DMS153 (cell line): ENCODE measurements at places on chromosomes 12 and 14.
A peak's percentile ranks its signal among the peaks of the same experiment; 100 is the strongest.

DNA sequence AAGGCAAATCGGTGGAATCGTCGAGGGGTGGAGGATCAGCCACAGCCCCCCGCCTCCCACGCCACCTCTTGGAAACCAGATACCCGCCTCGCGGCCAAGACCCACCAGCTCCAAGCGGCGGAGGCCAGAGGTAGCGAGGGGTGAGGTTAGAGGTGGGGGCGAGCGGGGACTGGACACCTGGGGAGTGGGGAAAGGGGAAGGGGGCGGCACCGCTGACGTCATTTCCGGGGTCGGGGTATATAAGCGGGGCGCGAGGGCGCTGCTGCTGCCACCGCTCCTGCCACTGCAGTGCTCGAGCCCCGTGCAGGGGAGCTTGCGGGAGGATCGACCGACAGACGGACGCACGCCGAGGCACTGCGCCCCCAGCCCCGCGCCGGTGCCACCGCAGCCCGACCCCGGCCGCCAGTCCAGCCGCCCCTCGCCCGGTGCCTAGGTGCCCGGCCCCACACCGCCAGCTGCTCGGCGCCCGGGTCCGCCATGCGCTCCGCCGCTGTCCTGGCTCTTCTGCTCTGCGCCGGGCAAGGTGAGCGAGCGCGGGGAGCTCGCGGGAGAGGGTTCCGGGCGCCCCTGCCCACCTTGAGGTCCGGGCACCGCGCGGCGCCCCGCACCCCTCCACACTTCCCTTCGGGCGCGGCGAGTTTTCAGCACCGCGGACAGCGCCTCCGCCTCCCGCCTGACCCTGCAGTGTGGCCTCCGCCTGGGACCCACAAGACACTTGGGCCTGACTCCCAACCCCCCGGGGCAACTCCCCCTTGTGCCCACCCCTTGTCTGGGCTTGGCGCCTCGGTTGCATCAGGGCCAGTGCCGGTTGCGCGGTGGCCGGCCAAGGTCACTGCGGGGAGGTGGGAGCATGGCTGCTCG lies at the start of gene CHGA:
Gene CHGA, plus strand, starts transcription at position 268 of the 861 bp plus-strand sequence. Its CDS starts 210 bp downstream, at position 478.
- peak; percentile 37 for DNase-seq

- no peak for DNase-seq
These were observed 93.9 kb upstream of the RASSF8 start for GRCh38 chr12:25864306-25865276.

DNA sequence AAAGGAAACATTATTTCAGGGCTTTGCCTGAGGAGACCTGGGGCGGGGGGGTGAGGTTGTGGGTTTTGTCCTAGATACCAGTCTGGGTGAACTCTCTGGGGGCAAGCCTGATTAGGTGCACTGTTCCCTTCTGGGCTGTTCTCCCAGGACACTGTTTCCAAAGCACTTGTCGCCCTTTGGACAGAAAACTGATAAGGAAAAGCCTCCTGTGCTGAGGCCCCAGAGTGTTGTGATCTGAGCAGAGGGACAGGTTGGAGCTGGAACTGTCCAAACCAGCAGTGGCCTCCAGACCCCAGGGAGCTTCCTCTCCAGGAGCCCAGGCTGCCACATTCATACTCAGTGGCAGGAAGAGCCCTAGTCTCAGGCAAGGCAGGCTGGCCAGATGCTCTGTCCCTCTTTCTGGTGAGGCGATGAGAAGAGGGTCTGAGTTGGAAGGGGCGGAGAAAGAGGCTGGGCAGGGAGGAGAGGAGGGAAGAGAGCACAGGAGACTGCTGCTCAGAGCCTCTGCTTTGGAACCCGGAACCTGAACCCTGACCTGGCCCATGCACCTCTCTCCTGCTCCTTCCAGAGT lies 1.9 kb downstream of the GALNT16 start:
- DNase-seq: no peak

DNA sequence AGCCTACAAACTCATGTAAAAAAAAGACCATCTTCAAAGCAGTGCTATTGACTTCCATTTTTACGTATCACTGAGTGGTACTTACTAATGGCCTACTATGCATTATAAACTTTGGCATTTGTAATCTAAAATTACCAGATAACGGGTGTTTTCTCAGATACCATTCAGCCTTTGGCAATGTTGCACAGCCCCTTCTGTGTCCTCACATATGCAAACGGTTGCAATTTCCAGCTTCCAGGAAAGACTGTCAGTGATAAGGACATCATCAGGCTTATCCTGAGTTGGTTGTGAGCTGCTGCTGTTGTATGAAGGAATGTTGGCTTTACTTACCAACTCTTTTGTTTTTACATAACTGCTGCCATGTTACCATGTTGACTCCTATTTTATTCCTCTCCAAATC lies 1.6 kb upstream of the SLC6A13 start:
- no peak for DNase-seq

DNA sequence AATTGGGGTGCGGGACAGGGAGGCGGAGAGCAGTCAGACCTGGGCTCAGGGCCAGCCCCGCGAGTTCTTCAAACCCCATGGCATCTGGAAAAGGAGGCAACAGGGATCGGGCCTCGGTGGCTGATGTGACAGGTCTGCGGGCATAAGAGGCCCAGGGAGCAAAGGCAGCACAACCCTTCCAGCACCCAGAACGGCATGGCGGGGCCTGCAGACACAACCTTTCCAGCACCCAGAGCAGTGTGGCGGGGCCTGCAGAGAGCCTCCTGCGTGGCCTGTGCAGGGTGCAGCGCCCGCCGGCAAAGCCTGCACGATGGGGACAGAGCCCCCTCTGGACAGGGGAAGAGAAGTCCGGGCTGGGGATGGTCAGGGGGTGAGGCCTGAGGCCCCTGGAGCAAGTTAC lies 26.2 kb upstream of the TRAF3 start:
- DNase-seq: no peak

DNA sequence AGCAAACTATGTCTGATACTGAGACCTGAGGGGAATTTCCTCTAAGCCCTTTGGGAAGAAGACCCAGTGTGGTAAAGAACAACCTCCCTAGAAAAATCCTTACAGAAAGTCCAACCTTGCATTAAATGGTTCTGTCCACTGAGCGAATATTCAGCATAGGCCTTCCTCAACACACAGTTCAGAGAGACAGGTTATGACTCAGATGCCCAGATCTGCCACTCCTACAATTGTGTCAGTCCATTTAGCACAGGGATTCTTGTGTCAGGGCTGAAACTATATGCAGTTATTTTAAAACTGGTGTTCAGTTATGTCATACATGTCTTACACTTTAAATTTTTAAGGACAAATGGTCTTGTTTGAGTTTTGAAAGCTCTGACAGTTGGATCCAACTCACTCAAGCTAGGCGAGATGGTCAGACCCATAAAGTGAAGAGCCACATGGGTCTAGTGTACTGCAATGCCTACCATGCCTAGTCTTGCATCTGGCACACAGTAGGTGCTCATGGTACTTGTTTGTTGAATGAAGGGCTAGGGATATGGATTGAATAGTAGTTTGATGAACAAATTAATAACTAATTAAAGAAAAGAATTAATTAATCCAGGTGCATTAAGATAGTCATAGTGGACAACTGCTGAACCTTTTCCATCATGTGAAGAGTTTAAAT lies 207.5 kb upstream of the PWP1 start:
- DNase-seq: no peak

- no peak for DNase-seq
These were observed 175.3 kb downstream of the TSPAN9 start for GRCh38 chr12:3252450-3252891.

- DNase-seq: no peak
These were observed 6.8 kb downstream of the PLEKHG3 start for GRCh38 chr14:64711039-64711438.

DNA sequence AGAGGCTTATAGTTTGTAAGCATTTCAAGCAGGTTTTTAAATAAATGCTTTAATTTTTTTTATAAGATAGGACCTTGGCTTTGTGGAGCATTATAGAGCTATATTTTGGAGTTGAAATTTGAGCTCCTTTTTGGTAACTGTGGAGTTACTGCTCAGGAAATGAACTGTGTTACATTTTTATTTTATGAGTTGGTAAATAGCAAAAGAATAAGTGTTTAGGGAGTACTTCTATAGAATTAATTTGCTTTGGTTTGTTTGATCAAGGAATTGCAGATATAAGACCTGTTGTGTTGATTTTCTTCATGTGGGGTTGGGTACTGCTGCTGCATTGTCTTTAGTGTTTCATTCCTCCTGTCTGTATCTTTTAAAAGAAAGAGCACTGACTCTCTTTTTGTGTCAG lies 3.5 kb downstream of the ATP2A2 start:
- no peak for DNase-seq

DNA sequence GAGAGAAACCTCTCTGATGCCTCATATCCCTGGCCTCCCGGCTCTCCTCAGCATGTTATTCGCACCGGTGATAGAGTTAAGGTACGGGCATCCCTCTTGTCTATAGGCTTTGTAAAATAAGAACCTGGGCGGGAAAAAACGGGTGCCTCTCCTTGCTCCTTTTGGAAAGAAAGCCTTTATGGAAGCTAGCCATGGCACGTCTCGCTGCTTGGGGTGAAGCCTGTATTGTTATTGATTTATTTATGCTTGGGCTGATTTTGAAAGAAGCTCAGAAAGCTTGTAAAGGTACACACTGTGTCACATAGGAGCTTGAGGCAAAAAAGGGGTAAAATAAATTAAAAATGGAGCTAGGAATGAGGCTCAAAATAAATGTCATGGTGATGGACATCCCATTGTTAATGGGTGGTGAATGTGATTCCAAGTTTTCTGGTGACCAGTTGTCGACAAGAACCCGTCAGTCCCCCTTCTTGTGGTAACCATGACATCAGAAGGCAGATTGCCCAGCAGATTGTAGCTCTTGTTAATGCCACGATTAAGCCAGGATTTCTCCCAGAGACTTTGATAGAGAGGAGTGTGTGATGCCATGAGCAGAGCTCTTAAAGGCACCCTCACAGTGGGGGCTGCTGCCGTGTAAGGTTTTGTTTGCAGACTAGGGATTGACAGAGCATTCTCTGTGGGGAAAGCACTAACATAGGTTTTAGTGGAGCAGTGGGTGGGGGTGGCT lies 50.4 kb upstream of the ASPG start:
- DNase-seq: no peak

- DNase-seq: no peak
These were observed 11.7 kb downstream of the ASIC1 start for GRCh38 chr12:50069069-50069468.
